CD4-positive, CD25-positive, alpha-beta regulatory T cell (primary cell): ENCODE measurements at places on chromosomes 5 and 9. TPM values are rescaled to one million over a fixed set of nuclear protein-coding genes. Genes with fewer than 3 reads are reported as not detected.

DNA sequence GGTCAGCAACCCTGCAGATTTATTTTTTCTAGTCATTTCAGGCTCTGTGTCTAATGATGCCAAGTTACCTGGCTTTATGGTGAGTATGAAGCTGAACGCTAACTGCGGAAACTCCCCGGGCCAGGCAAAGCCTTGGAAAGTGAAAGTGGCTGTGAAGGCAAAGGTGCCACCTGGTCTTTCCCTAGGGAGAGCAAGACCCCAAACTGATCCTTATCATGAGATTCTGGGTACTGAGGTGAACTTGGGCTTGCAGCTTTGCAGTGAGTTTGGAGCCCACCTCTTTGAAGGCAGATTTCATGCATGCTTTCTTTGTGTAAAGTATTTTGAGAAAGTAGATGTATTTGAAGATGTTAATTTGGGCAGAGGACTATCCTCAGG, 63.3 kb downstream of the CARTPT start:
- H3K27me3 ChIP-seq: peaks cover 2% of the 10 kb centered on the region
- peak overlapping the region; percentile 69 for H3K4me3 ChIP-seq
- no peaks in the 10 kb centered on the region for H3K36me3 ChIP-seq
- DNase-seq: no peak
- H3K27ac ChIP-seq: no peak overlapping the region

DNA sequence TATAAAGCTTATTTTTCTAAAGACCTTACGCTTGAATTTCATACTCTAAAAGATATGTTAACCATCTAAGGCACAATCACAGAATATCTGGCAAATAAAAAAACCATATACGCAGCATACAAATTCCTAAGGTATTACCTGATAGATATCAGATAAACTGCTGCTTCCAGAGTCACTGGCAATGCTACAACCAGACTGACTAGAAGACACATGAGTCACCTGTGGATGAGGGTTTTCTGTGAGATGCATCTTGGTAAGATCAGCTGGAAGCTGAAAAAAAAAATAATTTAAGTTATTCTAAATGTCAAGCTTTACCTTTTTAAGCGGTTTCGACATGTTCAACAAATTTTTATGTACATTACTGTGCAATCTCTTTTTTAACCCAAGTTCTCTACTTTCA, 113.8 kb downstream of the RAPGEF6 start:
- H3K27me3 ChIP-seq: no peaks in the 10 kb centered on the region
- H3K4me1 ChIP-seq: peaks cover 20% of the 10 kb centered on the region
- DNase-seq: no peak

- no peak overlapping the region for H3K4me3 ChIP-seq
- no peaks in the 10 kb centered on the region for H3K36me3 ChIP-seq
- H3K4me1 ChIP-seq: no peaks in the 10 kb centered on the region
- H3K27me3 ChIP-seq: no peaks in the 10 kb centered on the region
- no peak overlapping the region for H3K27ac ChIP-seq
- DNase-seq: no peak
Measured at GRCh38 chr9:8725635-8726034, 926.1 kb upstream of the DMAC1 start.

- no peak for DNase-seq
- no peak overlapping the region for H3K27ac ChIP-seq
Measured at GRCh38 chr5:98187945-98188344, 585.5 kb upstream of the RGMB start.

- peaks cover 22% of the 10 kb centered on the region for H3K4me1 ChIP-seq
- H3K27me3 ChIP-seq: no peaks in the 10 kb centered on the region
- no peaks in the 10 kb centered on the region for H3K36me3 ChIP-seq
- no peak overlapping the region for H3K4me3 ChIP-seq
- no peak for DNase-seq
- H3K27ac ChIP-seq: no peak overlapping the region
Measured at GRCh38 chr9:122812736-122813135, 12.8 kb downstream of the OR1K1 start.

DNA sequence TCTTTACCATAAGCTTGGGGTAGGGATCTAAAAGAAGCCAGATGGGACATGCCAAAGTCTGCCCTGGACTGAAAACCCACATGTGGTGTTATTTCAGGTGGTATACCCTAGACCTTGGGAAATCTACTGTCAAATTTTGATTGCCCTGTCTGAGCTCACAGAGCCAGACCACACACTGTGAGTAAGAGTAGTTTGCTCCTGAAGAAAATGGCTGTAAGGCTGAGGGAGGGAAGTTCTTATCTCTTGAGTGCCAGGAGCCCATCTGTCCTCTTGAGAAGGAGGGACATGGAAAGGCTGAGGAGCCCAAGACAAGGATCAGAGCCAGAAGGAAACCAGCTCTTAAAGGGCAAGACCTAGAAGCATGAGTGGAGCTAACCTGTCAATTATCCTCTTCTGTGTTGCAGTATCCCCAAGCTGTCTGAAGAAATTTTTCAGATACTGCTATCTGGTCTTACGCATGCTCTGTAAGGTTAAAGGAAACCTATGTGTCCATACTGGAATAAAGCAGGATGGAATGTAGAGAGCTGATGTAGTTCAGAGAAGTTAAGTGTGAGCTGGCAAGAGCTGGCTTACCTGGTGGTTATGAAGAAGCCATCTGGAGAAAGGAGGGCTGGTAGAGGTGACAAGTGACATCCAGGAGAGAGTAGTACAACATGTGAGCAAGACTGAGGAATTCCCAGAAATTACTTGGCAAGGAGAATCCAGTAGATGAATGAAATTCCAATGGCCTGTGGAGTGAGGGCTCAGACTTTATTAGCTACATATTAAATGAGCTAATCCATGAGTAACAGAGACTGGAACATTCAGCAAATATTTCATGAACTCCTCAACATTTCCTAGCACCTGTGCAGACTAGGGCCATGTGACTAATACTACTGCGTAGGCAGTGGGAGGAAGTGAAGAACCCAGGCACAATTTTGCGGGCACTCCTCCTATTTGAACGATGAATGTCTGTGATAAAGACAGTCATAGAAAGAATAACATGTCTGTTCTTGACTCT, 389.1 kb upstream of the KIF2A start:
- H3K36me3 ChIP-seq: no peaks in the 10 kb centered on the region
- no peaks in the 10 kb centered on the region for H3K27me3 ChIP-seq
- DNase-seq: no peak
- H3K4me3 ChIP-seq: no peak overlapping the region

- no peak overlapping the region for H3K4me3 ChIP-seq
- H3K36me3 ChIP-seq: no peaks in the 10 kb centered on the region
- H3K27ac ChIP-seq: no peak overlapping the region
- H3K27me3 ChIP-seq: peaks cover 4% of the 10 kb centered on the region
Measured at GRCh38 chr5:67361932-67362729, 165.5 kb upstream of the CD180 start.

DNA sequence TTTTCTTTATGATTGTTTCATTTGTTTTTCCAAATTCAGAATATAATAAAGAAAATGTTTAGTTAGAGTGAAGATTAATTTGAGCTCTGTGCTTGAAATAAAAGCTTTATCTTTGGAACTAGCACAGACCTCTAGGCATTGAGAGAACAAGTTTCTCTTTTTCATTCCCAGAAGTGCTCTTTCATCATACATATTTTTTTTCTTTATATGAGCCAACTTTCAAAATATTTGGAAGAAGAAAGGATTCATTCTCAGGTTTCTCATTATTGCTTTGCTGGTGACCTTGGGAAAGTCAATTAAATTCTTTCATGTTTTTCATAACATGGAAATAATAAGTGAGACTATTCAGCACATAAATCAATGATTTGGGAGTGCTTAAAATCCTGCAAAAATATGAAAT, 16.8 kb downstream of the CTXN3 start:
- no peaks in the 10 kb centered on the region for H3K27me3 ChIP-seq
- DNase-seq: no peak
- no peaks in the 10 kb centered on the region for H3K36me3 ChIP-seq
- no peak overlapping the region for H3K27ac ChIP-seq

DNA sequence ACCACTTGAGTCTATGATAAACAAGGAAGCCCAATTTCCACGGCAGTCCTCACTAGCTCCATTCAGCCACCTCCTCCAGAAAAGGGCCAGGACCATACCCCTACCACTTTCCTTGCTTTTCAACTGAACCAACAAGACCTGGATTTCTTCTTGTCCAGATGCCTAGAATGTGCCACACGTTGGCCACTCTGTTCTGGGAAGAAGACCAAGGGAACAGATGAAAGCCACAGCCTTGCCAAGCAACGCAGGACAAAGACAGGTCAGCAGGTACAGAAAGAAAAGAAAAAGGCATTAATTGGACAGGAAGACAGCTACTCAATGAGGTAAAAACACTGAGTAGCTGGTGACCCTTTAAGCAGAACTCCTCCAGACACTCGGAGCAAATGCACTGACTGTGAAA, 2.2 kb downstream of the CCNJL start:
- DNase-seq: no peak
- no peaks in the 10 kb centered on the region for H3K36me3 ChIP-seq
- H3K27me3 ChIP-seq: peaks cover 18% of the 10 kb centered on the region
- H3K4me1 ChIP-seq: no peaks in the 10 kb centered on the region
- no peak overlapping the region for H3K27ac ChIP-seq

GRCh38 chr5:87116825-87117512, 150.7 kb upstream of the RASA1 start:
- no peak overlapping the region for H3K4me3 ChIP-seq
- H3K36me3 ChIP-seq: no peaks in the 10 kb centered on the region
- no peak overlapping the region for H3K27ac ChIP-seq
- peaks cover 15% of the 10 kb centered on the region for H3K4me1 ChIP-seq

DNA sequence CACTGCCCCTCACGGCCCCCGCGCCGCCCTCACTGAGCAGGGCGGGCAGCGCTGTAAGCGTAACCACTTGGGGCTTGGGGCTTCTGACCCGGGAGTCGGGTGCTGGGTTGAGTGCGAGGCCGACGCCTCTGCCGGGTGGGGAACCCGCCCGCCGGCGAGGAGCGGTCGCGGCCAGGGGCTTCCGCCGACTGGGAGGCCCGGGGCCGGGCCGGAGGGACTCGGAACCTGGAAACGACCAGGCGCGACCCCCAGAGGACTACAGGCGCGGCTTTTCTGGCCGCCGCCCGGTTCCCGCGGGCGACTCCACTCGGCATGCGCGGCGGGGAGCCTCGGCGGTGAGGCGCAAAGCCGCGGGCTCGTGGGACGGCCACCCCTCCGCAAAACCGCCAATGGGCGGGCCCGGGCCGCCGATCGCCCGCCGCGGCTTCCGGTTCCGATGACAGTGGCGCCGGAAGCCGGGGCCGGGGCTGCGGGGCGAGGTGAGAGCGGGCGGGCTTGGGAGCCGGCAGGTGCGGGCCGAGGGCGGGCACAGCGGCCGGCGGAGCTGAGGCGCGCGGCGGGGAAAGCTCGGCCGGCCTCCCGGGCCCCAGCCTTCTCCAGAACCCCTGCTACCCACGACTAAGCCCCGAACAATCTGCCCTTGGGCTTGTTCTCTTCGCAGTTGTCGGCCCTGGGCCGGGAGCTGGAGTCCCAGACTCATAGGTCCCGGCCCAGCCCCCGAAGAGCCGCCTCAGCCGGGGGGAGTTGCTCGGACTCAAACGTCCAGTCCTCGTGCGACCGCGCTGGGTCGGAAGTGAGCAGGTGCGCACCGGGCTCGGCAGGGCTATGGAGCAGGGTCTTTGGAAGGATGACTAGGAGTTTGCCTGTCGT, at the start of gene RMND5B:
Gene RMND5B, plus strand, starts transcription at position 439 of the 870 bp plus-strand sequence. CDS start 7,106 bp downstream, outside the sequence.
- no peaks in the 10 kb centered on the region for H3K27me3 ChIP-seq
- peaks cover 11% of the 10 kb centered on the region for H3K36me3 ChIP-seq
- H3K4me1 ChIP-seq: peaks cover 15% of the 10 kb centered on the region
- H3K4me3 ChIP-seq: peak within 1 kb of the TSS; percentile 58

- no peak overlapping the region for H3K4me3 ChIP-seq
- no peak for DNase-seq
- no peaks in the 10 kb centered on the region for H3K4me1 ChIP-seq
- H3K27me3 ChIP-seq: no peaks in the 10 kb centered on the region
- H3K27ac ChIP-seq: no peak overlapping the region
Measured at GRCh38 chr5:16794269-16794913, 141.7 kb downstream of the MYO10 start.

- no peaks in the 10 kb centered on the region for H3K4me1 ChIP-seq
- no peaks in the 10 kb centered on the region for H3K36me3 ChIP-seq
- H3K27me3 ChIP-seq: no peaks in the 10 kb centered on the region
- H3K4me3 ChIP-seq: no peak overlapping the region
- DNase-seq: no peak
- H3K27ac ChIP-seq: no peak overlapping the region
Measured at GRCh38 chr5:4563400-4563799, 576.7 kb upstream of the ADAMTS16 start.

DNA sequence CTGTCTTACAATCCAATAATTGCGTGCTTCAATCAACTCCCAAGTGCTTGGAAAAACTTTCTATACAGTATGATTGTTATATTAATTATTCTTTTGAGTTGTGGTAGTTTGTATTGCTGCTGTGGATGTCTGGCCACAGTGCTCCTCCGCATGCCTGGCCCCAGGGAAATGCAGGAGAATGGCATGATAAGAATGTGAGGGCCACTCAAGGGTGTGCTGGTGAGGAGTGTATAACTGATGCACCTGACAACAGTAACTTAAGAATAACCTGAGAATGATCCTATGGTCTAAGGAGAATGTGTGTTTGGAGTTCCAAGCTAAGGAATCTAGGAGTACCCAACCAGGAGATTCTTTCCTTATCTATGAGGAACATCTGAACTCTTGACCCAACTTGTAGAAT, 152.9 kb upstream of the APC start:
- DNase-seq: no peak
- H3K36me3 ChIP-seq: no peaks in the 10 kb centered on the region
- H3K27me3 ChIP-seq: no peaks in the 10 kb centered on the region
- H3K4me3 ChIP-seq: no peak overlapping the region
- no peaks in the 10 kb centered on the region for H3K4me1 ChIP-seq

- no peak overlapping the region for H3K27ac ChIP-seq
- DNase-seq: no peak
- no peaks in the 10 kb centered on the region for H3K4me1 ChIP-seq
- H3K36me3 ChIP-seq: no peaks in the 10 kb centered on the region
- H3K4me3 ChIP-seq: no peak overlapping the region
- no peaks in the 10 kb centered on the region for H3K27me3 ChIP-seq
Measured at GRCh38 chr9:115170358-115171073, 52.6 kb upstream of the TNC start.

GRCh38 chr5:83911367-83911919, 190.8 kb upstream of the HAPLN1 start:
- no peaks in the 10 kb centered on the region for H3K36me3 ChIP-seq
- H3K4me3 ChIP-seq: no peak overlapping the region

Gene NRG2
- not detected for total RNA-seq

Gene DND1
- total RNA-seq: 2.1 TPM

Gene IRF1
- total RNA-seq: 924 TPM

Gene LCN9
- not detected for total RNA-seq

Gene COL15A1
- not detected for total RNA-seq

Gene TAF1L
- total RNA-seq: not detected

Gene INSL6
- total RNA-seq: not detected

Gene TLR4
- total RNA-seq: 0.07 TPM

Gene HAVCR1
- total RNA-seq: 7.9 TPM

Gene RGS7BP
- not detected for total RNA-seq

Gene TOR2A
- total RNA-seq: 11.9 TPM

Gene RNF44
- total RNA-seq: 268 TPM

Gene ALDH7A1
- 0.35 TPM for total RNA-seq

Gene IRX1
- total RNA-seq: not detected

Gene TAF11L5
- total RNA-seq: not detected

Gene MEGF10
- not detected for total RNA-seq

Gene LCN12
- 1.4 TPM for total RNA-seq
